ENCODE measurements at places on chromosomes 1 and 21.

DNA sequence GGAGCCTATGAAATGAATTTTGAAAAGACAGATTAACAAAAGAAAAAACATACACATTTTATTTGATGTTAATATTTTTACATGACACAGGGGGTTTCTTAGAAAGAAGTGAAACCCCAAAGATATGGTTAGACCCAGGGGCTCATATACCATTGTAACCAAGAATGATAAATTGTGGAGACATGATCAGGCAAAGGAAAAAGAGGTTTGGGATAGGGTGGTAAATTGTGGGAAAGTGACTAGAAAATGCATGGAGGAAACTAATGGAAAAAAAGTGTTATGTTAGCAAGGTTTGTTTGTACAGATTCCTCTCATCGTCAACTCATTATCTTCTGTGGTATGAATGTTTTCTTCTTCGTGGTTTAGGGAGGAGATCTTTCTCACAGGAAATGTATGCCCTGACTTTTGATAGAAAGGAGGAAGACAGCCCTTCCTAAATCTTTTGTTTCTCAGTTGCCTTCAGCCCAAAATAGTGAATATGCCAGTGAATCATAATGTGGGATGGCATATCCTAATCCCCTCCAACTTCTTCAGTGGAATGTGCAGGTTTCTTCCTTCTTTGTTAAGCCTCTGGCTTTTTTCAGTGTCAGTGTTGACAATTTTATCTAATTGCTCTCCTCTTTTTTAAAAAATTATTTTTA lies 140.4 kb upstream of the UBE2U start:
- DNase-seq = no peak

GRCh38 chr1:64231153-64231552 lies 27.7 kb downstream of the UBE2U start:
- no peak for DNase-seq

- DNase-seq = no peak
These were observed 245.9 kb downstream of the PRDM2 start for GRCh38 chr1:13945856-13946255.

DNA sequence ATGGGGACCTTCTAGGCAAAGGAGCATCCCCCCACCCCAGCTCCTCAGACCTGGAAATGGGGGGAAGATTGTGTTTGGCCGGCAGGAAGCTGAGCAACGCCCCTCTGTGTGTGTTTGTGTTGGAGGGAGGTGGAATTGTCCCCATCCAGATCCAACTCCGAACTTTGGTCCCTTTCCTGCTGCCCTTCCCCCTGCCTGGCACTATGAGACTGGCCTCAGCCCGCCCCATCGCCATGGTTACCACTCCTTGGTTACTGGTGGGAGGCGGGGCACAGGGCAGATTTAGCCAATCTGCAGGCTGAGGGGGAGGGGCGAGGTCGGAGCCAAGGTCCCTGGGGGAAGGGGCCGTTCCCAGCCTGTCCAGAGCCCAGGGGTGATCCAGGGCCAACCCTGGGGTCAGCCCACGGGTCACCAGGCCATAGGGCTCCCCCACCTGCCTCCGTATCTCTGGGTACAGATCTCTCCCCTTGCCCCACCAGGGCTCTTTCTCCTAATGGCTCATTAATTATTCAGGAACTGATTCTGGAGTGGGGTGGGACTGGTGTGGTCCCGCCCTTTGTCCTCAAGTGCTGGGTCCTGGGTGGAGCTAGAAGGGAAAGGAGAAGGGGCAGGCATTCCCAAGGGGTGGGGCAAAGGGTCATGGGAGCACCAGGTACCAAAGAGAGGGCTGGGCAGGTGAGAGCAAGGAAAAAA lies 15.2 kb downstream of the PTPRF start:
- peak; percentile 70 for DNase-seq
